Activated T-cell treated with anti-CD3 and anti-CD28 coated beads, Interleukin-2, amount 50 U/mL, for 72 hours (primary cell): ENCODE measurements at places on chromosomes 3 and 15. TPM values are rescaled to one million over a fixed set of nuclear protein-coding genes. Genes with fewer than 3 reads are reported as not detected.
A peak's percentile ranks its signal among the peaks of the same experiment; 100 is the strongest.

The LRRIQ4 gene
- not detected for total RNA-seq

The BBX gene
- total RNA-seq: 65.0 TPM

The ARHGEF26 gene
- total RNA-seq: 0.32 TPM

The ITIH4 gene
- 24.5 TPM for total RNA-seq

The RASGRF1 gene
- total RNA-seq: not detected

The HESX1 gene
- total RNA-seq: 0.62 TPM

The LRRC31 gene
- not detected for total RNA-seq

DNA sequence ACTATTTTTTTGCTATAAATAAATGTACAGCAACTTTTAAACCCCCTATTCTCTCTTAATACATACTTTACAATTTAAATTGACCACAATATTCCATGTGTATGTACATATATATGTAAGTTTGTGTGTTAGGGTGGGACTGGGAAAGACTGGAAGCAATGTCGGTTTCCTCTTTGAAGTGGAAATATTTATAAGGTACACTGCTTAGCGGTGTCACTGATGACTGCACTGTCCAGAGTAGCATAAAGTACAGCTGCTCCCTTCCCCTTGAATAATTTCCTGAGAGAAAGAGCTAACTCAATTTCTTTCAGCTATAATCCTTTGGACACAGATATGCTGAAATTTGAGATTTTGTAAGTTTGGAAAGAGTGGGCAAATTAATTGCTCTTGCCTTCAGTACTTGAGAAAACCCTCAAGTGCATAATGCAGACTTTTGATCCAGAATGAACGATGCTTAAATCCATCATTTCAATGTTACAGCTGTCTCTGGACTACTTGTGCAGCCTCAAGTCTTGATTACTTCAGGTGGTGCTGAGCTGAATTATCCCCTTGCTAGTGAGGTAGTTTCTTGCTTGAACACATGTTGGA lies 267.0 kb upstream of the CFAP20DC start:
- H3K27me3 ChIP-seq: peaks cover 6% of the 10 kb centered on the region
- H3K4me3 ChIP-seq: no peak overlapping the region
- H3K27ac ChIP-seq: no peak overlapping the region
- no peaks in the 10 kb centered on the region for H3K36me3 ChIP-seq
- peaks cover 13% of the 10 kb centered on the region for H3K4me1 ChIP-seq

- no peaks in the 10 kb centered on the region for H3K4me1 ChIP-seq
- H3K4me3 ChIP-seq: no peak overlapping the region
- H3K36me3 ChIP-seq: no peaks in the 10 kb centered on the region
Measured at GRCh38 chr3:89098964-89099585, 8.3 kb upstream of the EPHA3 start.

- peaks cover 70% of the 10 kb centered on the region for H3K27me3 ChIP-seq
- H3K4me3 ChIP-seq: peak overlapping the region; percentile 89
- peaks cover 12% of the 10 kb centered on the region for H3K4me1 ChIP-seq
- no peak overlapping the region for H3K27ac ChIP-seq
- H3K36me3 ChIP-seq: no peaks in the 10 kb centered on the region
Measured at GRCh38 chr3:161372321-161373260, 1.3 kb upstream of the SPTSSB start.

GRCh38 chr3:185949515-185949914 lies 11.7 kb upstream of the TRA2B start:
- no peak overlapping the region for H3K4me3 ChIP-seq
- H3K27me3 ChIP-seq: peaks cover 23% of the 10 kb centered on the region
- DNase-seq: no peak
- no peaks in the 10 kb centered on the region for H3K4me1 ChIP-seq
- no peaks in the 10 kb centered on the region for H3K36me3 ChIP-seq

DNA sequence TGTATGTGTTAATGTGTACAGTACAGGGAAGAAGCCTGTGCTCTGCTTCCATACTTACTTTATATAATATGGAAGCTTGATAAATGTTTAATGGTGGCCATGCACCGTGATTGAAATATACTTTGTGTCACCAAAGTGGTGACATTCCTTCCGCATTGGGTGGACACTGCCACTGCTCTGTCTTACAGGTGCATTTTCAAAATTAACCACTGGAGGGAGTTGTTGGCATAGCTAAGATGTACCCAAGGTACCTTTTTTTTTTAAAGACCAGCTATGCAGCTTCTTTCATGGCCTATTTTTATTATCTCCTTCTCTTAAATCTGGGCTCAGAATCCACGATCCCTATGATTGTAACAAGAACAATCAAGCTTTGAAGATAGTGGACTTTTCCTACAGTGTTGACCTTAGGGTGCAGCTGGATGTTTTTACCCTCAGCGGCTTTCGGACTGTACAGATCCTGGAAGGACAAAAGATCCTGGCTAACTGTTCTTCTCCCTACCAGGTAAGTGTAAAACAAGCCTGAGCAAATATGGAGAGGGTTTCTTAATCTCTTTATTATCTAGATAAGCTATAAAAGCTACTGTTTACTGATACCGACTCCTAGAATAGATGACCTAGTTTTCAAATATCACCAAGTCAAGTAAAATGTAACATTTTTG lies 21.6 kb upstream of the PAK6 start:
- peaks cover 2% of the 10 kb centered on the region for H3K36me3 ChIP-seq
- H3K27ac ChIP-seq: no peak overlapping the region
- H3K4me1 ChIP-seq: no peaks in the 10 kb centered on the region

DNA sequence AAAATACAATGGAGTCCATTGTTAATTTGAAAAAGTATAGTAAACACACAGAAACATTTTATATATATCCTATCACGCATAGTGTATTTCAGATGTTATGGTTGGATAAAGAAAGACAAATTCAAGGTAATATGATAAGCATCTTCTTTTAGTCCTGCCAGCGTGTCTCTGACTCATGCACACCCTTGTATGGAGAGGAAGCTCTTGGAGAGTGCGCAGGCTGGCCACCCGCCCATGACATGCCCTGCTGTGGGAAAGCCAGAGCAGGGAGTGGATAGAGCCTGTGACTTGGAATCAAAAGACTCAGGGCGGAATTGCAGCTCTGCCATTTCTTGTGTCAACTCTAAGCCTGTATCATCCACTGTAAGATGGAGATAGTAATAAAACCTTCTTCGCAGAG lies 23.0 kb upstream of the COPG1 start:
- no peaks in the 10 kb centered on the region for H3K36me3 ChIP-seq
- no peaks in the 10 kb centered on the region for H3K27me3 ChIP-seq
- H3K4me3 ChIP-seq: peak overlapping the region; percentile 3
- no peak overlapping the region for H3K27ac ChIP-seq
- H3K4me1 ChIP-seq: peaks cover 46% of the 10 kb centered on the region

DNA sequence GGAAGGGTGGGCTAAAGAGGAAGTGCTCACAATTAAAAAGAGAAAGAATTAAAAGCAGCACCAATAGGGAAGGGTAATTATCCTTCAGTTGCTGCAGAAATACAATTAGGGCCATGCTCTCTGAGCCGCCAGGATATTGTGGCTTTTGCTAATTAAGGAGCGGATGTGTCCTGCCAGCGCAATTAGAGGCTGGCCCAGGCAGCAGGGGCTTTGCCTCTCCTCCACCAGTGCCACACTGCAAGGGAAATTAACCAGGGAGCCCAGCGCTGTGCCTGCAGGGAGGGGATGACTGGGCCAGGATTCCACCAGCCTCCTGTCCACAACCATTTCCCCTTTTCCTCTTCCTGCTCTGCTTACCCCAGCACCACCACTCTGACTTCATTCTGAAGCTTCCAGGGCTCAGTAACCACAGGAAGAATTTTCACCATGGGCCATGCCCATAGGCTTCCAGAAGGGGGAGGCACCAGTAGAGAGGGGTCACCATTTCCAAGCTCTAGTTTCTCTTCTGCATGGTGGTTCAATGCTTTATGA lies 10.4 kb upstream of the AEN start:
- peaks cover 2% of the 10 kb centered on the region for H3K36me3 ChIP-seq
- H3K27ac ChIP-seq: no peak overlapping the region
- H3K4me1 ChIP-seq: peaks cover 13% of the 10 kb centered on the region

DNA sequence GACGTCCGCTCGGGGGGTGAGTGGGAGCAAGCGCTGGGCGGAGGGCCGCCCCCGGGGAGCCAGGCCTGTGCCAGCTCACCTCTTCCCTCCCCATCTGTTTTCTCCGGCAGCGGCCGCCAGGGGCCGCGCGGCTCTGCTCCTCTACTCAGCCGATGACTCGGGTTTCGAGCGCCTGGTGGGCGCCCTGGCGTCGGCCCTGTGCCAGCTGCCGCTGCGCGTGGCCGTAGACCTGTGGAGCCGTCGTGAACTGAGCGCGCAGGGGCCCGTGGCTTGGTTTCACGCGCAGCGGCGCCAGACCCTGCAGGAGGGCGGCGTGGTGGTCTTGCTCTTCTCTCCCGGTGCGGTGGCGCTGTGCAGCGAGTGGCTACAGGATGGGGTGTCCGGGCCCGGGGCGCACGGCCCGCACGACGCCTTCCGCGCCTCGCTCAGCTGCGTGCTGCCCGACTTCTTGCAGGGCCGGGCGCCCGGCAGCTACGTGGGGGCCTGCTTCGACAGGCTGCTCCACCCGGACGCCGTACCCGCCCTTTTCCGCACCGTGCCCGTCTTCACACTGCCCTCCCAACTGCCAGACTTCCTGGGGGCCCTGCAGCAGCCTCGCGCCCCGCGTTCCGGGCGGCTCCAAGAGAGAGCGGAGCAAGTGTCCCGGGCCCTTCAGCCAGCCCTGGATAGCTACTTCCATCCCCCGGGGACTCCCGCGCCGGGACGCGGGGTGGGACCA lies 632 bp upstream of the CRELD1 start:
- peaks cover 34% of the 10 kb centered on the region for H3K4me1 ChIP-seq
- peak overlapping the region; percentile 99 for H3K4me3 ChIP-seq
- H3K27me3 ChIP-seq: no peaks in the 10 kb centered on the region
- no peaks in the 10 kb centered on the region for H3K36me3 ChIP-seq
- H3K27ac ChIP-seq: peak overlapping the region; percentile 98

- peaks cover 65% of the 10 kb centered on the region for H3K4me1 ChIP-seq
- H3K36me3 ChIP-seq: peaks cover 14% of the 10 kb centered on the region
- DNase-seq: peak; percentile 12
- H3K4me3 ChIP-seq: peak overlapping the region; percentile 53
- H3K27me3 ChIP-seq: no peaks in the 10 kb centered on the region
Measured at GRCh38 chr3:106013971-106014370, 145.2 kb upstream of the CBLB start.

- H3K36me3 ChIP-seq: peaks cover 7% of the 10 kb centered on the region
- no peak for DNase-seq
- H3K4me3 ChIP-seq: no peak overlapping the region
- H3K4me1 ChIP-seq: peaks cover 40% of the 10 kb centered on the region
- H3K27me3 ChIP-seq: no peaks in the 10 kb centered on the region
Measured at GRCh38 chr15:90986790-90987507, 7.4 kb downstream of the PRC1 start.

- H3K4me1 ChIP-seq: peaks cover 15% of the 10 kb centered on the region
- H3K4me3 ChIP-seq: no peak overlapping the region
- H3K27me3 ChIP-seq: no peaks in the 10 kb centered on the region
- no peaks in the 10 kb centered on the region for H3K36me3 ChIP-seq
- no peak overlapping the region for H3K27ac ChIP-seq
Measured at GRCh38 chr15:39878406-39878785, 41.7 kb downstream of the GPR176 start.

DNA sequence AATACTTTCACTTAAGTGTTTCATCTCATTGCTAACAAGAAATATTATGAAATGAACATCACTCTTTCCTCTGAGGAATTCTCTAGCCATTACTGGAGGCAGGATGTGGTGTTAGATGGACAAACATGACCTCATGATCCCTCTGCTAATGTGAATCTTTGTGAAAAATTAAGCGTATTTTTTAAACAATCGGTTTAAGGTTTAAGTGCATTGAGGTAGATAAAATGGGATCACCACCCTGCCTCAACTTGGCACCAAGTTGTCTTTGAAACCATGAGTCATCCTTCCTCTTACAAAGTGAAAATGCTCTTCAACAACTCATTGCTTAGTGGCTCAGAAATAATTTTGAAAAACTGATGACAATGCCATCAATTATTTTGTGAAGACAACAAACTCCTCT lies 76.0 kb upstream of the DCBLD2 start:
- no peak for DNase-seq
- H3K27me3 ChIP-seq: peaks cover 44% of the 10 kb centered on the region
- peaks cover 1% of the 10 kb centered on the region for H3K36me3 ChIP-seq
- peaks cover 16% of the 10 kb centered on the region for H3K4me1 ChIP-seq
- no peak overlapping the region for H3K27ac ChIP-seq
- H3K4me3 ChIP-seq: no peak overlapping the region

DNA sequence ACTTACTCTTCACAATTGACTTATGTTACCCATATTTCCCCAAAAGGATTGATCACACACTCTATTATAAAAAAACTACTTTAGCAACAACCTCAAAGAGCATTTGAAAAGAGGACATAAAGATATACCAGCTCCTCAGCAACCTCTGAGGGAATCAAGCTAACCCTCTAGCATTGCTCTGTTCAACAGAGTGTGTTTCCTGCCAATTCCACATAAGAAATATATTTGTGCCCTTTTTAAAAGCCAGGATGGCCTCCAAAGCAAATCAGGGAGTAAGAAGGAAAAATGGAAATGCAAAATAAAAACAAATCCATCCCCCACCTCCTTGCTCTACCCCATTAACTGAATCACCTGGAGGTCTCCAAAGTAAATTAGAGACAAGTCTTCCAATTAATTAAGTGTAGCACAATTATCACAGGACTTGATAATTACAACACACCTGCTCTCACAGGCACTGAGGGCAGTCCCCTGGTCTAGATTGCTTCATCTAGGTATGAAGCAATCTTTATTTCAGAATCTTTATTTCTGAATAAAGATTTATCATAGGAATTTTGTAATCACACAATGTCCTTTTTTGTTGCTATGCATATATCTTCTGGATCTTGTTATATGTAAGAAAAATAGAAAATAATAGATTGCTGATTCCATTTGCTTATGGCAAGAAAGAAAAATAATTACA lies 34.8 kb downstream of the GPR176 start:
- H3K27me3 ChIP-seq: no peaks in the 10 kb centered on the region
- H3K4me3 ChIP-seq: no peak overlapping the region
- no peak overlapping the region for H3K27ac ChIP-seq
- H3K4me1 ChIP-seq: no peaks in the 10 kb centered on the region
- H3K36me3 ChIP-seq: no peaks in the 10 kb centered on the region

GRCh38 chr3:52213901-52214300 lies 11.5 kb downstream of the TLR9 start:
- no peak overlapping the region for H3K4me3 ChIP-seq
- peaks cover 34% of the 10 kb centered on the region for H3K4me1 ChIP-seq
- peaks cover 25% of the 10 kb centered on the region for H3K36me3 ChIP-seq
- no peak for DNase-seq

DNA sequence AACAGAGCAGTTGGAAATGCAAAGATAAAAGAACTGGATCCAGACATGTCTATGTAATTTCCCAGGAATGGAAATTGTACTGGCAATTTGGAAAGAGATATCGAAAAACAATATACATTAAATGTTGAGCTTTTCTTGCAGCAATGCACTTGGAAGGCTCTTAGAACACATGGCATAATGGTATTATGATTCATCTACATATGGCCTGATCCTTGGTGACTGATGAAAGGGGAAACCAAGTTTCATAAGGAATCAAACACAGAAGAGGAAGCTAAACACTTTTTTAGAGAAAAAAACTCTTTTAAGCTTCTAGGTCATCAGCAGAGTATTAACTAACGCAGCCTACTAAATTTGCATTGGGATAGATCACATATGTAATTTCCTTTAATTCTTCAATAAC lies 12.4 kb upstream of the GREM1 start:
- no peak overlapping the region for H3K27ac ChIP-seq
- peaks cover 69% of the 10 kb centered on the region for H3K27me3 ChIP-seq
